ENCODE measurements at places on chromosomes 13 and 19.

- no peak for DNase-seq
Measured at GRCh38 chr13:95020298-95020987, 280.8 kb downstream of the ABCC4 start.

DNA sequence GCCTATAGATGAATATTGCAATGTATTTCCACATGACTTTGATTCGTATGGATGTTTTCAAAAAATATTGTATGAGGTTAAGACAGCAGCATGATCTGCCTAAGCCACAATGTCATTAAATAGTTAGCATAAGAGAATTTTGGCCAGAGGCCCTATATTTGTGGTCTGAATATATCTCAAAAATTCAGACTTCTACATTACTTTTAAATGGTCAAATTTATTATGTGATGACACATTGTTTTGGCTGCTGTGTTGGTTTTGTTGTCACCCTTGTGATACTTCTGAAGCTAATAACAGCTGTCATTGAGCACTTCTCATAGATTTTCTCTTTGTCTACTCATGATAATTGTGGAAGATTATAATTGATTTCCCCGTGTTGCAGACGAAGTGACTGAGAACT is 288.2 kb downstream of the MYO16 start:
- no peak for DNase-seq

DNA sequence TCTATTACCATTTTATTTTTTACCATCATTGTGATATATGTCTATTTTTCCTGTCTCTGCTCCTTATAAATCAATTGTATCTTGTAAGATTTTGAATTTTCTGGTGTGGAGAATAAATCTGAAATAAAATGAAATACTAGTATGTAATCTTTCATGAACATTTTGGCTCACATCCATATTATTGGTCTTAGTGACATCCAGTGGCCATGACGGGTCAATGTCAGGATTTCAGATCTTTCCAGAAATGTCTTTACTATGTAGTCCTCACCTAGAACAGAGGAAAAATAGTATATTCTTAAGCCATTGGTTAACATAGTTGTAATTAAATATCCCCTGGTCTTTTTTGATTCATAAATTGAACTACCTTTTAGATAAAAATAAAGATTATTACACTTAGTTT is 109.8 kb upstream of the GPC6 start:
- DNase-seq, result no peak

GRCh38 chr13:66794340-66795031 is 435.6 kb downstream of the PCDH9 start:
- no peak for DNase-seq

GRCh38 chr19:1774989-1775772 is 21.9 kb downstream of the ONECUT3 start:
- no peak for DNase-seq

- no peak for DNase-seq
Measured at GRCh38 chr19:37593996-37594303, 642 bp downstream of the ZNF571 start.

DNA sequence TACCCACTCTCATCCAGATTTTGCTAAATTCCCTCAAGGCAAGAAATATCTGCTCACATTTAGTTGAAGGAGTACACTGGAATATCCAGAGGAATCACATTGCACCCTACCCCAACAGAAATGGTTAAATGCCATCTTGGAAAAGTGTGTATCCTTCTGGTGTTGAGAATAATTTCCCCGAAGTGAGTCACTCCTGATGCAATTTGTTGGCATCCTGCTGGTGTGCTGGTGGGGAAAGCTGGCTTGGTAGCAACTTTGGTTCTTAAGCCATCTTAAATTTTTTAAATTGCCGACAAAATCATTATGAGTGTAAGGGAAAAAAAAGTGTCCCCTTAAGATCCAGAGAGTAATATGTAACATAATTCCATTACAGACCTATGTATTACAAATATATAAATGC is 337.3 kb upstream of the DACH1 start:
- DNase-seq, result peak; percentile 59

GRCh38 chr13:28089065-28089464 is 11.3 kb downstream of the FLT3 start:
- no peak for DNase-seq

DNA sequence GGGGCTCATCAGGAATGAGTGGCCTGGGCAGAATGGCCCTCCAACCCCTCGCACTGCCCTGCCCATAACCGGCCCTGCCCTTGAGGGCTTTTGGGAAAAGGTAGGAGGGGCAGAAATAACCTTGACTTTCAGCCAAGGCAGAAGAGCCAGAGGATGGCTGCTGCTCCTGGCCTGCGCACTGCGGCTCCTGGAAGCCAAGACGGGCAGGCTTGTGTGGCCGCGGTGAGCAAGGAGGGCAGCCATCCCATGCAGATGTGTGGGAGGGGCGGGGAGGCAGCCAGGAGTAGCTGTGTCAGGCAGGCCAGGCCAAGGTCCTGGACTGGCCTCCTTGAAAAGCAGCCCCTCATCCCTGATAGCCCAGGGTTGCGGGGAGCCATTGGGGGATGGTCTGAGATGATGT is 57.6 kb upstream of the URI1 start:
- DNase-seq, result no peak

- peak; percentile 36 for DNase-seq
Measured at GRCh38 chr13:107864543-107865317, 350.6 kb downstream of the LIG4 start.

DNA sequence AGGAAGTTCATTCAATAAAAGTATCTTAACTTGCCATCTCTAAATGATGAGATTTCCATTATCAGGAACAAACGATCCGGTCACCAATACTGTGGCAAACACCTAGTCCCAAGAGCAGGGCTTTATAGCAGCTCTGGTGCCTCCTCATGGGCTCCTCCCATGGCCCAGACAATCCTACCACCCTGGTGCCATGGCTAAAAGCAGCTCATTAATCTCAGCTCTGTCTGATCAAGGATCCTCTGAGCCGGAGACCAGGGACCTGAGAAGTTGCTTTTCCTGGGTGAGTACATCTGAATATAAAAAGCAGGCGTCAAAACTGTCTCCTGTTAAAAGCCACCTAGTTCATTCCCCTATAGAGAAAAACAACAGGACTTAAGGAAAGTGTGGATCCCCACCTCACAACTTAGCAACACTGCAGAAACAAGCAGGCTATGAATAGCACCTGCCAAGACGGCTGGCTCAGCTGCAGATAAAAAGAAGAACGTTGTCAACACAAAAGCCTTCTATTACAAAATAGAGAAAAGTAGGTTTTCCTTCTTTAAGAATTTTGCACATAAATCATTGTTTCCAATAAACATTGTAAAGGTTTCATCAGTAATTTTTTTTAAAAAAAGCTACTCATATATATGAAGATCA is 30.3 kb downstream of the TSHZ3 start:
- DNase-seq, result no peak

DNA sequence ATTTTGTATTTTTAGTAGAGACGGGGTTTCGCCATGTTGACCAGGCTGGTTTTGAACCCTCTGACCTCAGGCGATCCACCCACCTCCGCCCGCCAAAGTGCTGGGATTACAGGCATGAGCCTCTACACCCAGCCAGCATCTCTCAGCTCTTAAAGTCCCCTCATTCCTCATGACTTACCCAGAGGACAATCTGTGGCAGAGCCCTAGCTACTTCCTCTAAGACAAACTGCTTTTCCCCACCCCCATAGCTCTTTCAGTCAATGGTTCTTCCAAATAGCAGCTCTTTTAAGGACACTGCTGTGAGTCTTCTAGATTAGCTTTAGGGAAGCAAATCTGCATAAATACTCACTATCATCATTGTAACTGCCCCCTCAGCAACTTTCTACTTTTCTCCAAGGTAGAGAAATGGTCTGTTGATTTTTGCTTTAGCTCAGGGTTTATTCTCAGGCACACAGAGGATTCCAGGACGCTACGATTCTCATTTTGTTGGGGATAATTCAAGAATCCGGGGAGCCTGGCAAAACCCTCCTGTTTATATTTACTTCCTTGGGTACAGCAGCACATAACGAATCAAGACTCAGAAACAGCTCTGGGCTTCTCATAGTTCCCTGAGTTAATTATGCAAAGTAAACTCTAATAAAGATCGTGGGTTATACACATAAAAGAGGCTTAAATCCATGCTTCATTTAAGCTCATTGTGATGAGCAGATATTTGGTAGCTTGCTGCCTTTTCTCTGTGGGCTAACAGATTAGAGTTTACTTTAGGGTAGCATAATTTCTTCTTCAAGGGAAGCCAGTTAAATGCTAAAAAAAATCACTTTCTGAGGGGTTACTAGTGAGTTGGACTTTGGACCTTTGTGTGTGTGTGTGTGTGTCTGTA is 357.4 kb downstream of the TDRD3 start:
- no peak for DNase-seq

DNA sequence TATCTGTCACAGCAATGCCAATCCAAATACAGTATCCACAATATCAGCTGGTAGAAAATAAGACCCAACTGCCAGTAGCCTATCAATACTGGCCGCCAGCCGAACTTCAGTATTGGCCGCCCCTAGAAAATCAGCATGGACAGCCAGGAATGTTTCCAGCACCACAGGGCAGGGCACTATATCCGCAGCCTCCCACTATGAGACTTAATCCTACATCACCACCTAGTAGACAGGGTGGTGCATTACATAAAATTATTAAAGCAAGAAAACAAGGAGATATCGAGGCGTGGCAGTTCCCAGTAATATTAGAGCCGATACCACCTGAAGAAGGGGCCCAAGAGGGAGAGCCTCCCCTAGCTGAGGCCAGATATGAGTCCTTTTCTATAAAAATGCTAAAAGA is 111.3 kb downstream of the ZNF486 start:
- peak; percentile 53 for DNase-seq

- no peak for DNase-seq
Measured at GRCh38 chr13:46858776-46859175, 38.1 kb downstream of the HTR2A start.

DNA sequence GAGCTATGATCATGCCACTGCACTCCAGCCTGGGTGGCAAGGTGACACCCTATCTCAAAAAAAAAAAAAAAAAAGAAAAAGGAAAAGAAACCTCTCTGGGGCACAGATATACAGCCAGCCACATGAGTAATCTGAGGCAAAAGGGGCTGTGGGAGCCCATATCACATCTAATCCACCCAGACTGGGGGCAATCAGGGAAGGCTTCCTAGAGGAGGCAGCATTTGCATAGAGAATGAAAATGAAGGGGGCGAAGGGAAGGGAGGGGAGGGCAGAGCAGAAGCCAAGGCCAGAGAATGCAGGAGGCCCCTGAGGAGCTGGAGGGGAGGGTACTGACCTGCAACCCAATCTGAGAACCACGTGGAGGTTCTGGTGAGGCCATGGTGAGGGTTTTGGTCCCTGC is 13.2 kb downstream of the STXBP2 start:
- no peak for DNase-seq

GRCh38 chr13:66501181-66501580 is 729.0 kb downstream of the PCDH9 start:
- DNase-seq, result no peak

DNA sequence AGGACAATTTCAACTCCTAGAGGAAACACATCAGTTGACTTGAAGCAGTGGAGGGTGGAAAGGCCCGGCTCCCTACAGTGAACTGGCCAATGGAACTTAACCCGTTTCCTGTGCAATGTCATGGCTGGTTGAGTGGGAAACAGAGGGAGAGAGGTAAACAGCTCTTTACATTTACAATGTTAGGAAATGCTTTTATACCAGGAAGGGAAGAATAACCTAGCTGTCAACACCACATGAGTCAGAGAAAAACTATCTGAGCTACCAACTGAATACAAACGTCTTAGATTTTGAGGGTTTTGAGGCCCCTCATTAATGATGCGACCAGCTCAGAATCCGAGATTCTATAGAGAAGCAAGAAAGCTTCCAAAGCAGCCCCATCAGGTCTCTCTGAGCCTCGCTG is 36.7 kb downstream of the CARD8 start:
- DNase-seq, result no peak

GRCh38 chr19:10748927-10749434 is 31.1 kb downstream of the DNM2 start:
- peak; percentile 85 for DNase-seq

DNA sequence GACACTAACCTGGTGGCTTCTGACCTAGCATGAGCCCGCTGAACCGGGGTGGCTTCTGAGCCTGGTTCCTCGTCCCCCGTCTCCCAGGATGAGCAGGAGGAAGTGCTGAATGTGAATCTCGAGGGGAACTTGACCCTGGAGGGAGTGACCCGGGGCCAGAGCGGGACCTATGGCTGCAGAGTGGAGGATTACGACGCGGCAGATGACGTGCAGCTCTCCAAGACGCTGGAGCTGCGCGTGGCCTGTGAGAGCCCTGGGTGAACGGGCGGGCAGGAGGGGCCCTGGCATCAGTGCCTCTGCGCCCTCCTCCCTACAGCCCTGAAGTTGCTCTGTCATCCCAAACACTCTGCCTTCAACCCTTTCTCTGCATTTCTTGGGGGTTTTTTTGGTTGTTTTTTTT is 5.6 kb downstream of the BCAM start:
- DNase-seq, result no peak

GRCh38 chr19:14418856-14419105 is 360 bp downstream of the DDX39A start:
- DNase-seq, result no peak

- DNase-seq, result no peak
Measured at GRCh38 chr13:75216038-75216437, 265.9 kb downstream of the TBC1D4 start.

GRCh38 chr19:51407511-51408131 is 9.8 kb downstream of the SIGLEC10 start:
- peak; percentile 59 for DNase-seq

- DNase-seq, result no peak
Measured at GRCh38 chr19:20044663-20045062, 5.4 kb upstream of the ZNF682 start.

GRCh38 chr13:100439247-100439970 is 149.2 kb downstream of the GGACT start:
- no peak for DNase-seq

DNA sequence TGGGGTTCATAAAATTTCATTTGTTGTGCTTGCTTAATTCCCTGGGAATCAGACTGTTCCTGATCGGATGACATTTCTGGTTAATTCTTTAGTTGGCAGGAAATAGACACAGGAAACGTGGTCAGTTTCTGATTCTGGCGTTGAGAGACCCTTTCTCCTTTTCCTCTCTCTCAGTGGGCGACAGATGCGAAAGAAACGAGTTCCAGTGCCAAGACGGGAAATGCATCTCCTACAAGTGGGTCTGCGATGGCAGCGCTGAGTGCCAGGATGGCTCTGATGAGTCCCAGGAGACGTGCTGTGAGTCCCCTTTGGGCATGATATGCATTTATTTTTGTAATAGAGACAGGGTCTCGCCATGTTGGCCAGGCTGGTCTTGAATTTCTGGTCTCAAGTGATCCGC is 10.8 kb downstream of the LDLR start:
- no peak for DNase-seq

GRCh38 chr13:76552807-76553206 is 333.4 kb downstream of the KCTD12 start:
- no peak for DNase-seq

- DNase-seq, result no peak
Measured at GRCh38 chr19:7930765-7931164, 4.8 kb upstream of the CTXN1 start.

- no peak for DNase-seq
Measured at GRCh38 chr13:38348861-38349389, 726 bp upstream of the UFM1 start.
